ENCODE measurements at places on chromosomes 6 and 20.

- no peak for DNase-seq
Observed at GRCh38 chr20:46701556-46701955, 7.9 kb upstream of the SLC2A10 start.

GRCh38 chr20:39112178-39112743 is 150.1 kb downstream of the DHX35 start:
- no peak for DNase-seq

- DNase-seq, result no peak
Observed at GRCh38 chr20:64080813-64081623, 1.1 kb downstream of the OPRL1 start.

DNA sequence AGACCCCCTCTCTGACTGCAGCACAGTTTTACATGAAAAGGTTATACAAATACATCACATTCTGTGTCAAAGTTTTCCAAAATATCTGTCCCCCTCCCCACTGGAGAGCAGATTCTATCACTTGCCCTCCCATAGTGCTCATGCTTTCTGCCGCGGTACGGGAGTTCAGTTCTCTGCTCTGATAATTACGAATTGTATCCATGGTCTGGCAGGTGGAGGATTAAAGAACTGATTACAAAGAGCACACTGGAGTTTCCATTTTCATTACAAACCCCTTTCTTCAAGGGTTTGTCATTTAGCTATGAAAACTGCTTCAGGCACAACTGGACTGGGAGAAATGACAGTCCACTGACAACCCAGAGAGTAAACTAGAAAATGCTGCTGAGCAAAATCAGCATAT is 166.0 kb downstream of the PDSS2 start:
- DNase-seq, result no peak

GRCh38 chr20:38729767-38730166 is 5.5 kb downstream of the SLC32A1 start:
- no peak for DNase-seq

DNA sequence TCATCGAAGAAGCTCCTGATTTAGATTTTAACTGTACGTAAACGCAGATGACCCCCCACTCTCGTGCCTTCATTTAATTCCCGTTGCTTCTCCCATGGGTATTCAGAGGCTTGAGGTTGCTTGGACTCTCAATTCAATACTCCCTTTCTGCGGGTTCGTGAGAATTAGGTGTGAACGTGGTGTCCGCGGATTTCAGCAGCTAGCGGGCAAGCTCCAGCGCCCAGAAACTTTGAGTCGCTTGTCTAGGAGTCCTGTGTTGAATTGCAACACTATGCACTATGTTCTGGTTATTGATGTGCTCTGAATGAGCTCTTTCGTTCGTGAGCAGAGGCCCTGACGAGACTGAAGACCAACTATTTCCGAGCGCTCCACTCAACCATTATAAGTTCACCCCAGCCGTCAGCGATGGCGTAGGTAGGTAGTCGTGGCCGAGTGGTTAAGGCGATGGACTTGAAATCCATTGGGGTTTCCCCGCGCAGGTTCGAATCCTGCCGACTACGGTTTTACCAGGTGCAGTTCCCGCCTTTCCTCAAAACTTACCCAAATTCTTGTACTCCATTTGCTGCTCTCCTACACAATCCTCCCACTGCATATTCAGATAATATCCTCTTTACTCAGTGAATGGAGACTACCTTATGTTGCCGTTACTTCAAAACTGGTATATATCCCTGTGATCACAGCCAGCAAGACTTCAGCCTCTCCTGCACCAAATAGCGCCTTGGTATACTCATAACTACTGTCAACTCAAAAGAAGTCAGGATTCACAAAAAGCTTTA is 72.6 kb upstream of the ZNF184 start:
- peak; percentile 11 for DNase-seq

DNA sequence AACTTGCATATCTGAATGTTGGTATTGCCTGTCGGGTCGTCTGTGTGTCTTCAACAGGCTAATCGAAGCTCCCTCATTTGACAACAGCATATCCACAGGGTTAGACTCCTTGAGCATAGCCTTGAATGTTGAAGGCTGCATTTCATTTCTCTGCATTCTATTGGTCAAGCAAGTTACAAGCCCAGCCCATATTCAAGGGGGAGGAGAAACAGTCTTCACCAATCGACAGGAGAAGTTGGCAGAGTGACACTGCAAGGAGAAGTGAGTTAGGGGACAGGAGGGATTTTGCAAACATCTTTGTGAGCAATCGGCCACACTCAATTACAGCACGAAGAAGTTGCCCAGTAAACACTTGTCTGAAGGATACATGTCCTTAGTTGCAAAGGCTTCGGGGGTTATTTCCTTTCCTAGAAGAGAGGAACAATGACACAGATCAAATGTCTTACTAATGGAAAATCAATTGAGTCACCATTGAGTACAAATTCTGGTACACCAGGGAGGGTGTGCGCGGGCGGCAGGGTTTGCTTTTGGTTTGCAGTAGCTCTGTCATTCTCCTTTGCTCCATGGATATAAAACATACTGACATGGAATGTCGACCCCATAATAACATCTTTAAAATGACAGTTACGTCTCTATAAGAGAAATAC is 60.6 kb upstream of the NT5E start:
- no peak for DNase-seq

GRCh38 chr6:153058909-153059308 is 56.4 kb upstream of the MTRF1L start:
- no peak for DNase-seq

- DNase-seq, result no peak
Observed at GRCh38 chr6:1916334-1917070, 306.8 kb downstream of the FOXC1 start.

- no peak for DNase-seq
Observed at GRCh38 chr6:92364948-92365541, 1054.3 kb downstream of the EPHA7 start.

DNA sequence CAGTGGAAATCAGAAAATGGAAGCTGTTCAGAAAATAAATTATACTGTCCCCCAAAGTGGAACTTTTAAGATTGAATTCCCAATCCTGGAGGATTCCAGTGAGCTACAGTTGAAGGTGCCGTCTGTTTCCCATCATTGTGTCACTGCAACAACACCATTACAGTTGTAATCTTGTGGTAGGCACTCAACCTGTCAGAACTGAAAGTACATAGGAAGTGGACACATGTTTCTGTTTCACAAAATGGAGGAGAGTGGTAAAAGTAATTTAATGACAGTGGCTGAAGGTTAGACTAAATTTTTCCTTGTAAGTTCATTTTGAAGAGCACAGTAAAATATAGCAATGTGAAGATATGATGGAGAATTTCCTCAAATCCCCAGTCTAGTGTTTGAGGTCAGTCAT is 70.0 kb downstream of the CD109 start:
- DNase-seq, result no peak

DNA sequence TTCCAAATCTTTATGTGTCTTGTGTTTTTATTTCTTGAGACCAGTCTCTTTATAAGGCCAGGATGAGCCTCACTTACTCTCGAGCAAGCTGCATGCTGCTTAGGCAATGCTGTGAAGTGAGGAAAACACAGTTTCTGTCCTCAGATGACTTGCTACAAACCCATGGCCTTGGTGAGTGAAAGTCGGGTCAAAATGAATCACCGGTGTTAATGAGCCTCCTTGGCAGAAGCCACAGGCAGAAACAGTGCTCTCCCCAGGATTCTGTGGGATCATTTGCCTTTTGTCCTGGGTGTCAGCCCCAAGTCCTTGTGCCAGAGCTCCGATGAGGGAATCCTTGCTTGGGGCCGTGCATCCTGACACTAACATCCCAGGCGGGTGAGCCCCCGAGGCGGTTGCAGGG is 482.5 kb downstream of the QKI start:
- no peak for DNase-seq

GRCh38 chr6:82178759-82179112 is 68.8 kb downstream of the IBTK start:
- no peak for DNase-seq
